Activated CD4-positive, alpha-beta T cell treated with anti-CD3 and anti-CD28 coated beads, Interleukin-2, amount 10 ng/mL, durations not matched to agents 7 days and 5 days (primary cell): ENCODE measurements at places on chromosomes 4 and X.
A peak's percentile ranks its signal among the peaks of the same experiment; 100 is the strongest.

DNA sequence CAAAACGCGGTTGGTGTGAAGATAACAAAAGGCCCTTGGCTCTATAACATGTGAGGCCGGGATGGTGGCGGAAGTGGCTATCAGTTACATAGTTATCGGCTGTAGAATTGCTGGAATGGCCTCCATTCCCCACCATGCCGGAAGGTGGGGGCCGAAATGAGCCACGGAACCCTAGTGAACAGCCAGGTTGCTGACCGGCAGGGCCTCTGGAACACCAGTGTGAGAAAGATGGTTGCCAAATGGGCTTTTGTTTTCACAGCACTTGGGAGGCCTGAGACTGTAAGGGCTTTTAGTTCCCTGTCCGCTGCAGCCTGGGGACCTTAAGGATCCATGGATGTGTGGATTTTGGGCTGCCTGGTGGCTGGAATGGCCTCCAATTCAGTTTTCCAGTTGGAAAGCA is 23.3 kb upstream of the ARX start:
- DNase-seq = no peak

DNA sequence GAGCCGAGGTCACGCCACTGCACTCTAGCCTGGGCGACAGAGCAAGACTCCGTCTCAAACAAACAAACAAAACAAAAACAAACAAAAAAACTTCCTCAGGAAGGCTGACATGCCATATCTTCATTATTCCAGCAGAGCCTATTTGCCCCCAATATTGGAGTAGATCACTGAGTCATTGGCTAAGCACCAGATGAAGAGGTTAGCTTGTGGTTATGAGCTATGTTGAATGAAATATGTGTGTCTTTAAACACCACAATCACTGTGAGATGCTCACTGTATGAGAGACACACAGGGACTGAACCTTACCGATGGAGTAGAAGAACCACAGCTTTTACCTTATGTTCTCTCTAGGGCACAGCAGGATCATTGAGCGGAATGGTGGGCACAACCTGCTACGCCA is 122.1 kb upstream of the EOLA2 start:
- DNase-seq = no peak

DNA sequence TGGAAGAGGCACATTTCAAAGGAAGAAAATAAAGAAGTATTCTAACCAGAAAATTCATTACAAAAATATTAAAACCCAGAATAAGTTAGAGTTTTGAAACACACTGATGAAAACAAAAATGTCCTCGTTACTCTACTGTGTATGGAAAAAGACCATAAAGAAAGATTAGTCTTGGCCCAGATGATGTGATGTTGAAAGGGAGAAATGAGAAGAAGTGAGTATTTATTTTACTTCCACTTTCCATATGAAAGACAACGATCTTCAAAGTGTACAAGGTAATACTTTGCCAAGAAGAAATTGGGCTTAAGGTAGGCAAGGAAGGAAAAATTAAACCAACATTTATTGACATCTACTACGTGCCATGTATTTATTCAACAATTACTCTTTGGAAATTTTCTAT is 48.6 kb upstream of the EMCN start:
- DNase-seq = no peak

- no peak for DNase-seq
These were observed 57.3 kb upstream of the ZNF157 start for GRCh38 chrX:47313056-47313455.

GRCh38 chr4:91037951-91038350 is 910.8 kb downstream of the CCSER1 start:
- DNase-seq = no peak

GRCh38 chrX:41655631-41656030 is 33.1 kb upstream of the GPR34 start:
- no peak for DNase-seq

- DNase-seq = no peak
These were observed 110.7 kb upstream of the GALNT7 start for GRCh38 chr4:173057901-173058300.

DNA sequence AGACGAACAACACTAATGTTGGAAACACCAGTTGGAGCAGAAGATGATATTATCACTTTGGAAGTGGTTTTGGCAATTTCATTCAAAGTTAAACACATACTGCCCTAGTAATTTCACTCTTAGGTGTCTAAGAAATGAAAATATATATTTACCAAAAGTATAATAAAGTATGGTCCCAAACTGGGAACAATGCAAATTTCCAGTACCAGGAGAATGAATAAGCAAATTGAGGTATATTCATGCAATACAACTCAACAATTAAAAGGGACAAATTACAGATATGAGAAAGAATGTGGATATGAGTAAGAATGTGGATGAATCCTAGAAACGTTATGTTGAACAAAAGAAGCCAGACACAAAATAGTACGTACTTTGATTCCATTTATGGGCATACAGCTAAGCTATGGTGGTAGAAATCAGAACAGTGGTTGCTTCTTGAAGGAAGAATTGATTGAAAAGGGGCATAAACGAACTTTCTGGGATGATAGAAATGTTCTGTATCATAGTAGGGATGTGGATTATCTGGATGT is 10.0 kb downstream of the ELMOD2 start:
- DNase-seq = no peak

GRCh38 chr4:94126669-94127068 is 81.0 kb upstream of the SMARCAD1 start:
- DNase-seq = no peak

DNA sequence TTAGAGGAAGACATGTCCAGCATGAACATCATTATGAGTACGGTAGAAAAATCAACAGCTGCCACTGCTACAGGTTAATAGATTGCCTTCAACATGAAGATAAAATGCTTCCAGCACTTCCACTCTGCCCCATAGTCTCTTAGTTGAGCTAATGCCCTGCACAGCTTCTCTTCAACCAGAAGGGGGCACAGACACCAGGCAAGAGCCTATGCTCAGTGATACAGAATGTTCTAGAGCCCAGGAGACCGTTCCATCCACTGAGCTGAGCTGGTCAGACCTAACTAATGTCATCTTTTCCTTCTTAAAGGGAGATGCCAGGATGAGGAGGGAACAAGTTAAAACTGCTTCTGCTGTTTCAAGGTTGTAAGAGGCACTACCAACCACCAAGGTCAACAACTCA is 42.2 kb downstream of the SMIM10L2A start:
- DNase-seq = peak; percentile 6

- DNase-seq = no peak
These were observed 21.2 kb downstream of the PCGF3 start for GRCh38 chr4:726838-727237.

DNA sequence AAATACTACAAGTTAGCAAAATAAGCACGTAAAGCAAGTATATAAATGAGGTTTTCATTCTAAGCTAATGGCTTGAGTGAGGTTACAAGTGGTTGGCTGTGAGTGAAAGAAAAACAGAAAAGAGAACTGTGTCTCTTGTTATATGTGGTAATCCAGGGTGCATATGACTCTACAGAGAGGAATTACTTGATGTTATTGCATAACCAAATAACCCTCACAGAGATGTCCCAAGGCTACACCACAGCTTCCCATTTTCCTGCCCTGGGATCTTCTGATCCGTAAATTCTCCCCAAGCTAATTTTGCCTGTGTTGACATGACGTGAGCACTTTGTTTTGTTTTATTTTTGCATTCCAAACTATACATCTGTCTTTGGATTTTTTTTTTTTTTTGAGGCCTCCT is 470.0 kb upstream of the INTU start:
- DNase-seq = no peak

DNA sequence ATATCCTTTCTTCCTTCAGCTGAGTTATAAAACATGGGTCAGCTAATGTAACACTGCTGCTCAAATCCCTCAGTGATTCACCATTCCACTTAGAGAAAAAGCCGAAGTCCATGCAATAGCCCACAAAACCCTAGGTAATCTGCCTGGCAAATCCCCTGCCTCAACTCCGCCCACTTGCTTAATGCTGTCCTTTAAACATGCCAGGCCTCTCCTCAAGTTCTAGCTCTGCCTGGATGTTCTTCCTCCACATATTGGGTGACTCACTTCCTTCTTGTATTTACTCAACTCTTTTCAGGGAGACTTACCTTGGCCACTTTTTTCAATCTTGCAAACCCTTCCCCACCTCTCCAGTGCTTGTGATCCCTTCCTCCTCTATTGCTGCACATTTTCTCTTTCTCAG is 89.8 kb downstream of the EMCN start:
- no peak for DNase-seq

DNA sequence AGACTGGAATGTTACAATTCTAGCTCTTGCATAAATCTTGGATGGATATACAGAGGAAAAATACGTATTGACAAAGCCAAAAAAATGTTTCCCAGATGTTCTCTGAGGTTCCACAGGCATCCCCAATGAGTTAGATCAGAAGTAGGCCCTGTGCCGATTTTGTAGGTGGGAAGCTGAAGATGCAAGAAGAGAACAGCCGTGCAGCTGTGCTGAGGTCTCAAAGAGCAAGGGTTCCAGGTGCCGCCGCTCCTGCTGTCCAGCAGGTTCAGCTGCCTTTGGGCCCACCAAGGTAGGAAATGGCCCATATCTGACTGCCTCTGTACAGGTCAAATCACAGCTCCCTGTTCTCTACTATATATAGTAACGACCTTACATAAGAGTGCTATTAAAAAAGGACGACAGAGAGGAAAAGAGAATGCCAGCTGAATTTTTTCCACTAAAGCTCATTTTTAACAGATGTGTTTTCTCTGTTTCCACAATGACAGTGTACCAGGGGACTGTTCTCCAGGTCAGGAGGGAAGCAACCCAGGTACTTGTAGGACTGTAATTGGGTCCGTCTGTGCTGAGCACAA is 155.6 kb downstream of the CBR4 start:
- no peak for DNase-seq

- no peak for DNase-seq
These were observed 210.5 kb upstream of the KIT start for GRCh38 chr4:54447304-54447703.

DNA sequence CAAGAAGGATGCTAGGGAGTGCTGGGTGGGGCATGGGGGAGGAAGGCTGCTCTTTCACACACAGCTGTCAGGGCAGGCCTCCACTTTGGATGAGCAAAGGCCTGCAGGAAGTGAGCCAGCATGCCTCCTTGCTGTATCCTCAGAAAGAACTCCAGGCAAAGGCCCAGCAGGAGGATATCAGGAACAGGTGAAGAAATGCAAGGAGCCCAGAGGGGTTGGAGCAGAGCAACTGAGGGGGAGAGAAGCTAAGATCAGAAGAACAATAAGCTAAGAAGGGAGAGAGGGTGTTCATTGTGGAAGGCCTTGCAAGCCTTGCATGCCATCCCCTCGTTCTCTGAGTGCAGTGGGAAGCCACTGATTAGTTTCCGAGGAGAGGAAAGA is 115.1 kb downstream of the CAMK2D start:
- DNase-seq = no peak

GRCh38 chrX:14897042-14897441 is 23.8 kb downstream of the MOSPD2 start:
- no peak for DNase-seq

DNA sequence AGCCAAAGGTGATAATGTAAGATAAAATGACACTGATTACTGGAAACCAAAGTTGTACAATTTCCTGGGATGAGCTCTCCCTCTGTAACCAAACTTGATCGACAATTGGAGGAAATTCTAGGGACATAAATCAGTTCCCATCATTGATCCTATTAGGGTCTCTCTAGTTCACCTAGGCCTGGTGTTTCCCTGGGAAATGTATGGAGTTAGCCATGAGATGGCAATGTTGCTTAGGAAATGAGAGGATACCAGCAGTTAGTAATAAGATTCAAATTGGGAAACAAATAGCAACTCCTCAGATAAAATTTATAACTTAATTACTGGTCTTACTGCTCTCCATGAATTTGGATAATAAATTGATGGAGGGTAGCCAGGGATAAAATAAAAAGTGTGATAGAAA is 52.2 kb downstream of the SPATA18 start:
- no peak for DNase-seq

DNA sequence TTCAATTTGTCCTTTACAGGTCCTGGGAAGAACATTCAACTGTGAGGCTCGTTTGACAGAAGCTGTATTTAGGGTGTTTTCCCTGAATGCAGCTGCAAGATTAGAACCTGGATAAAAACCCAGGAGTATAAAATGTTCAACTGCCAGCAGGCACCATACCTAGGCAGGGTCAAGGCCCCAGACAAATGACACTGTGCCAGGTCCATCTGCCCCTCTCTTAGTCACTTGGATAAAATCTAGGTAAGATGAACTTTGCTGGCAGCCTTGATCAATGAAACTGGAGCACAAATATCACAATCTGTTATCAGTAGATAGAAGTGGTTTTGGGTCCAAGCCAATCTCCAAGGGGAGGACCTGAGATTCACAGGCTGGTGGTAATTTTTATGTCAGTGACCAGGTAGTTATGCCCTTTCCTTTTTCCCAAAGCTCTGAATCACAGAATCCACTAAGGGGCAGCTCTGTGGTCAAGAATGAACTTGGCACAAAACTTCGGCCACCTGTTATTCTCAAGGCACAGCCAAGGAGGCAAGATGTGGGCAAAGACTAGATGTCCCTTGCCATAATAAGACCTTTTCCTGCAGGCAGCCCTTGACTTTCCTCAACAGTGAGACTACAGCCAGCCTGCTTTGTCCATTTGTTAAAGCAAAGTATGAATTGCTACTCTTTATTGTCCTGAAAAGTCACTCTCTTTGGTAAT is 501.0 kb downstream of the PPARGC1A start:
- no peak for DNase-seq

- no peak for DNase-seq
These were observed 33.9 kb upstream of the ADGRG2 start for GRCh38 chrX:19156186-19156585.

- no peak for DNase-seq
These were observed 73.1 kb upstream of the ANKRD50 start for GRCh38 chr4:124785645-124786044.

DNA sequence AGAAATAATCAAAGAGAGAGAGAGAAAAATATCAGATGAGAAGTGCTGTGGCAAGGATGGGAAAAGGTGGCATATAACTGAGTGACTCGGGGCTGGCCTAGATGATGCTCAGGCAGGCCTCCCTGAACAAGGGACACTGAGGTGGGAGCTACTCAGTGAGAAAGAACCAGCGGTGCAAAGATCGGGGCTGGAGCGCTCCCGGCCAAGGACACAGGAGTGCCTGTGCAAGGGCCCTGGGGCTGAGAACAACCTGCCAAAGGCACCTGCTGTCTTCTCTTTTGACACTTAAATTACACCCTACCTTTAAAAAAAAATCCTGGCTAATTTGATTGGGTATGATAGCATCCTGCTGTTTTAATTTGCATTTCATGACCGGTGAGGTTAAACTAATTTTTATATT is 77.7 kb upstream of the C4orf50 start:
- DNase-seq = no peak

- DNase-seq = no peak
These were observed 53.1 kb downstream of the FANCB start for GRCh38 chrX:14819769-14820168.

DNA sequence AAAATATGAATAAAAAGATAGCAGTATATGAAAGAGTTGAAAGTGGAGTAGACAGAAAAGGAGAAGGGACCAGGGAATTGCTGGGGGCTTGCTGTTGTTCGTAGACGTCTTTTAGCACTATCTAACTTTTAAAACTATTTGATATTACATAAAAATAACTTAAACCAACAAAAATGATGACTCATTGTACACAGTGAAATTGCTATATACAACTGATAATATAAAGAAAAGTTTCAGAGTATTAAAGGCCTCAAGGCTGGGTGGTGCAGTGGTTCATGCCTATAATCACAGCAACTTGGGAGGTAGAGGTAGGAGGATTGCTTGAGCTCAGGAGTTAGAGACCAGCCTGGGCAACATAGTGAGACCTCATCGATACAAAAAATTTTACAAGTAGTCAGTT is 5.2 kb downstream of the TRPC3 start:
- DNase-seq = no peak
